WERI-Rb-1 (cell line): ENCODE measurements at places on chromosomes 12 and 14.
A peak's percentile ranks its signal among the peaks of the same experiment; 100 is the strongest.

DNA sequence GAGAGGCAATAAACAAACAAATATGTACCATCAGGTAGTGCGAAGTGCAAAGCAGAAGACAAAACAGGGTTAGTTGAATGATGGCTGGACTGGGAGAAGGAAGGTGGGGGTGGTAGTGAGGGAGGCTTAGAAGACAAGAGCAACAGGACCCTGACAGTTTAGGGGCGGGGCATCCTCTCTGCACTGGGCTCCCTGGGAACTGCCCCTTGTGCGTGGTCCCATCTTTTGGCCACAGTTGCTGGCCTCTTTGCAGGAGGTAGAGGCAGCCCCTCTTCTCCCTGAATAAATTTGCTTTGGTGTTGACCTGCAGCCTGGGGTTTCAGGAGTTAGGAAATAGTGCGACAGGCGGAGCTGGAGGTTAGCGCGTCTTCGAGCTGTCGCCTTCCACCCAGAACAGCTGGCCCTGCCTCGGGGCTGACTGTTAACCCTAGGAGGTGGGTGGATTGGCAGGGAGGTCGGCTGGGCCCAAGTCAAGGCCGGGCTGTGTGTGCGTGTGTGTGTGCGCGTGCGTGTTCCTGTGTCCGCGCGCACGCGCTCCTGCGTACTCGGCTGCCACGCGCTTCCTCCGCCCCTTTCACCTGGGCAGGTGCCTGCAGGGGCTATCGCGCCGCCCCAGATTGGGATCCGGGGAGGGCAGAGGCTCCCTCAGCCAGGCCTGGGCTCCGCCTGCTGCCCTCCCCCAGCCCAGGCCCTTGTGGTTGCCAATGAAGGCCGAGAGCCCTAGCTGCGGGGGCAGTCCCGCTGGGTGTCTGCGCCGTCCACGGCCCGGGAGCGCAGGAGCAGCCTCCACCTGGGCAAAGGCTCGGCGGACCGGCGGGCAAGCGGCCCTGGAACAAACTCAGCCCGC, 180.8 kb downstream of the ADCK1 start:
- DNase-seq: no peak

GRCh38 chr12:105523164-105524057, 192.9 kb downstream of the C12orf75 start:
- no peak for DNase-seq

DNA sequence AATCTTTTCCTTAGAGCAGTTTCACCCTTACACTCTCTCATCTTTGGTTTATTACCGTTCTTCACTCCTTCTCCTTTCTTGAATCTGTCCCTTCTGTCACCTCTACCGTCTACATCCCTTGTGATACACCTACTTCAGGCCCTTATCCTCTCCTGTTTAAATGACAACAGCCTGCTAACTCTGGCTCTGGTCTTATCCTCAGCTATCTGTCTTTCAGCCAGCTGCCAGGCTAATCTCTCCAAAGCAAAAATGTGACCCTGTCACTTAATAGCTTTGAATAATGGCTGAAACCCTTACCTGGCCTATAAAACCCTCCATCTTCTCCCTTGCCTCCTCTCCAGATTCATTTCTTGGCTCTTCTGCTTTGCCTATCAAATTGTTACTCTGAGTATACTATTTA, 32.3 kb downstream of the BEST3 start:
- peak; percentile 66 for DNase-seq

GRCh38 chr14:76924371-76925096, 98.3 kb downstream of the LRRC74A start:
- no peak for DNase-seq
